ENCODE measurements at places on chromosomes 11 and 22.

GRCh38 chr11:44304091-44305025 lies 5.6 kb downstream of the ALX4 start:
- no peak for DNase-seq

- DNase-seq: no peak
Observed at GRCh38 chr11:35116245-35116644, 22.7 kb upstream of the CD44 start.

GRCh38 chr11:58286249-58286648 lies 18.2 kb upstream of the OR10W1 start:
- no peak for DNase-seq

DNA sequence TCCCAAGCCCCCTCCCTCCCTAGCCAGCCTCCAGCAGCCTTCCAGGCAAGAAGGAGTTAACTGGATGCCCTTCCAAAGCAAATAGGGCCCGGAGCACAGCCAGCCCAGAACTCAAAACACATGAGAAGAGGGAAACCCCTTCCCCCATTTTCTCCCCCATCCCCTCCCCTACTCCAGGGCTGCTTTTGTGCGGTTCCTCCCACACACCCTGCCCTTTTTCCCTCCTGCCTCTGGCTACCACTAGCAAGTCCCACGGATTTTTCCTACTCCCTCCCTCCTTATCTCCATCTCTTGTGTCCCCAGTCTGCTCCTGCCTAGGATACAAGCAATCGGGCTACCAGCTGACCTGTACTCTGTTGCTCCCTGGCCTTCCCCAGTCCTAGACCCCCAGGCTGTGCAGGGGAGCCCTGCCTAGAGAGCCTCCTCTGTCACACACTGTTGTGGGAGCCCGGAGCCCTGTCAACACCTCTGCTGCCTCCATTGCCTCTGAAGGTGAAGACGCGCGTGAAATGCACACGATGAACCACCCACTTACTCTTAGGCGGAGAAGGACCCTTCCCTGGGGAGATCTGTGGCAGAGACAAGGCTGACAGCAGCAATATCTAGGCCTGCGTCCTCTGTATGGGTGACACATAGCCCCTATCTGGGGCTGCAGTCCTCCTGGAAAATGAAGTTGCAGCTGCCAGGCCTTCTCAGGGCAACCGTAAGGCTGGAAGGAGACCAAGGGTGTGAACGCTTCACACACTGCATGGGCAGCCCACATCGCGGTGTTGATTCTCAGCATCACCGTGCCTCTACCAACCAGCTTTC lies 282.8 kb downstream of the MN1 start:
- no peak for DNase-seq

- no peak for DNase-seq
Observed at GRCh38 chr11:133078012-133078411, 454.3 kb downstream of the OPCML start.

DNA sequence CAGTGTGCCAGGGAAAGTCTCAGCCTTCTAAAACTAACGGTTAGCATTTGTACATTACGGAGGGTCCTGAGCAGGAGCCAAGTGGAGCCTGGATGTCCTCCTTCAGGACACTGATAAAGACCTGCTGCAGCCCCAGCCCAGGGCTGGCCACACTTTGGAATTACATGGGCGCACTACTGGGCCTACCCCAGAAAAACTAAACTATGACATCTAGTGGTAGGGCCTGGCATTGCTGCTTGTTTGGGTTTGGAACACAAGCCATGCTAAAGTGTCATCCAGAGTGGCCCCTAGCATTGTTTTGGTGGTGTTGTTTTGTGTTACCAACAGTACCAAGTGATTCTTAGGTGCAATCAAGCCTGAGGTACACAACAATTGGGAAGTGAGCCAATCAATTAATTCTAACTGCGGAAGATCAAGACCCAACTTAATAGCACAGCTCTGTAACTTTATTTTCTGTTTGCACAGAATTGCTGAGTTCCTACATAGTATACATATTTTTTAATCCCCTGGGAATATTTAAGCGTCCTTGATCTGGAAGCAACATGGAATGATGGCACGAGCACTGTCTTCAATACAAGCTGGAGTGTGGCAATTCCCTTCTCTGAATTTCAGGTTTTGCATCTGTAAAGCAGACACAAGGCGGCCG lies 340.7 kb downstream of the LARGE1 start:
- DNase-seq: no peak

- DNase-seq: no peak
Observed at GRCh38 chr22:20815477-20816050, 41.7 kb downstream of the SERPIND1 start.

DNA sequence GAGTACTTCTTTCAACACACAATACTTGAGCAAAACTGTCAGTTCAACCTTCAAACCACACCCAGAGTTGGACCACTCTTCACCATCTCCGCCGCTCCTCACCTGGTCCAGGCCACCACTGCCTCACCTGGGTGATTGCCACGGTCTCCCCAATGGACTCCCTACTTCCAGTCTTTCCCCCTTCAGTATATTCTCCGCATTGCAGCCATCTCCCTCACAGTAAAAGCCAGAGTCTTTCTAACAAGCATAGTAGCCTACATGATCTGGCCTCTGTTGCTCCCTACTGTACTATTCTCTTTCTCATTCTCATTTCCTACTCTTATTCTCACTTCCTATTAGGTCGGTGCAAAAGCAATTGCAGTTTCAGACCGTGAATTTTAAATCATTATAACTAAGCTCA lies 28.5 kb downstream of the AASDHPPT start:
- DNase-seq: no peak

GRCh38 chr11:64723907-64724862 lies 1.2 kb upstream of the NRXN2 start:
- no peak for DNase-seq

- no peak for DNase-seq
Observed at GRCh38 chr22:36153501-36154422, 6.8 kb downstream of the APOL3 start.

DNA sequence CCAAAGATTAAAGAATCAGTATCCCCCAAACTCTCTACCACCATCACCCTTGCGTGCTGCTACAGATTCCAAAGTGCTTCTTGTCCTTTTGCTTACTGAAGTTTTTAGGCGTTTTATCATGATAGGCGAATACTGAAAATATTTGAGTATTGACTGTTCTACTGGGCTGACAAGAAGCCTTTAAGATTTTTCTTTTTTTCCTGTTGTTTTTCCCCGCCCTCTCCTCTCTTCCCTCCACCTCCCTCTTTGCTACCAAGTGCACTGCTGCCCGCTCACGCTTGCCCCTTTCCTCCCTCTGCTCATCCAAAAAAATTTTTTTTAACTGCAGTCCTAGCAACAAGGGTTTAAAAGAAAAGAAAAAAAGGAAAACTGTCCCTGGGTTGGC lies 679 bp downstream of the SPCS2 start:
- DNase-seq: no peak

GRCh38 chr22:35991168-35991567 lies 37.5 kb downstream of the RBFOX2 start:
- no peak for DNase-seq

DNA sequence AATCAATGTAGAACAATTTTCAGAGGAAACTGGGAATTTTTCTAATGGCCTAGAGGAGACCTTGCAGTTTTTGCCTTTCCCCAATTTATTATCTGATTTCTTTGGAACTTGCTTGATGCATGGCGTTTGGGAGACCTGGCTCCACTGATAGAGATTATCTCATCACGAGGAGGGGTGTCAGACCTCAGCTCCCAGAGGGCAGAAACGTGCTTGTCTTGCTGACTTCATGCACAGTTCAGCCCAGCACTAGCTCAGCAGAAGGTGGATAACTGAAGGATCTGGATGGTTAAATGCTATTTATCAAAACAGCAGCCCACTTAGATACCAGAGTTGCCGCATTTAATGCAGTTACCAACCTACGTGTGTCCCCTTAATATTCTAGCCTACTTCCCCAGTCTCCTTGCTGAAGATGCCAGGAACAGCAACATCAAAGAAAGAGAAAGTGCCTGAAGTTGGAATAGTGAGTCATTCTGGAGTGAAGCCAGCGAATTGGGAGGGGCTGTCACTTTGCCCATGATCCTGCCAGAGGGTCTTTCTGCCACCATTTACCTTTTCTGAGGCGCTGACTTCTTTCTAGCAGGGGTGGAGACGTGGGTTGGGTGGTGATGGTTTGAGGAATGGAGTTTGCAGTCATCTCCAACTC lies 133.5 kb upstream of the CADM1 start:
- DNase-seq: no peak

- no peak for DNase-seq
Observed at GRCh38 chr11:60840470-60841430, 1.2 kb upstream of the CCDC86 start.

GRCh38 chr11:96012086-96012824 lies 88.3 kb upstream of the MTMR2 start:
- no peak for DNase-seq

DNA sequence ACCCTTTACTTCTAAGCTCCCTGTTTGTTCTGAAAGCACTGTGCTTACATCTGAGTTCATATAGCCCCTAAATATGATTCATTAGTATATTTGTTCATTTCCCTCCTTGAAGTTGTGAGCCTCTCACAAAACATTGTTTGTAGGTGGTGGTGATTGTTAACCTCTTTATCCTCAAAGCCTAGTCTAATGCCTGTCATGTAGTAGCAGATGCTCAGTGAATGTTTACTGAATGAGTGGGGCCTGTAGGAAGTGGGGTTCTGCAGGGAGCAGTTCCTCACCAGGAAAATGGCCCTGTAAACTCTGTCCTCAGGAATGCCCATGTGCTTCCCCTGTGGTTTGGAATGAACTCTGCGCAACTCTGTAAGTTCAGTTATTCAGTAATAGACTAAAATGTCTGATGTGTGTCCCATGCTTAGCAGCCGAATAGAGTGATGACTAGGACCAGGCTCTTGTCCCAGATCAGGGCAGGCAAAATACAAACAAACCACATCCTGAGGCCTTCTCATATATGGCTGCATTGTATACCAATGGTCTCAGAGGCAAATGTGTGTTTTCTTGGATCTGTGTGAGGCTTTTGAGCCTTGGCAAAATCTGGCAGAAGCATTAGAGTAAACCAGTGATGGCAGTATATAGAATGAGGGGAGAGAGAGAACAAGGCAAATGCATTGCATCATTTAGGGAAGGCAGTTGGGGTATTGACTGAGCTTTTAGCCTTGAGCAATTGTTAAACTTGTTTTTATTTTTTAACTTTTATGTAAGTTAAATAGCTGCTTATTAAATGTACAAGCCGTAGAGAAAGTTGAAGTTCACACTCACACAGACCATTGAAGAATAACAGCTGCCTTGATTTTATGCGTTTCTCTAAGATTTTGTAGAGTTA lies 91.4 kb upstream of the BIRC3 start:
- no peak for DNase-seq

- DNase-seq: no peak
Observed at GRCh38 chr22:47032956-47033647, 270.7 kb downstream of the TBC1D22A start.

- DNase-seq: no peak
Observed at GRCh38 chr11:129275828-129276227, 83.7 kb upstream of the ARHGAP32 start.

DNA sequence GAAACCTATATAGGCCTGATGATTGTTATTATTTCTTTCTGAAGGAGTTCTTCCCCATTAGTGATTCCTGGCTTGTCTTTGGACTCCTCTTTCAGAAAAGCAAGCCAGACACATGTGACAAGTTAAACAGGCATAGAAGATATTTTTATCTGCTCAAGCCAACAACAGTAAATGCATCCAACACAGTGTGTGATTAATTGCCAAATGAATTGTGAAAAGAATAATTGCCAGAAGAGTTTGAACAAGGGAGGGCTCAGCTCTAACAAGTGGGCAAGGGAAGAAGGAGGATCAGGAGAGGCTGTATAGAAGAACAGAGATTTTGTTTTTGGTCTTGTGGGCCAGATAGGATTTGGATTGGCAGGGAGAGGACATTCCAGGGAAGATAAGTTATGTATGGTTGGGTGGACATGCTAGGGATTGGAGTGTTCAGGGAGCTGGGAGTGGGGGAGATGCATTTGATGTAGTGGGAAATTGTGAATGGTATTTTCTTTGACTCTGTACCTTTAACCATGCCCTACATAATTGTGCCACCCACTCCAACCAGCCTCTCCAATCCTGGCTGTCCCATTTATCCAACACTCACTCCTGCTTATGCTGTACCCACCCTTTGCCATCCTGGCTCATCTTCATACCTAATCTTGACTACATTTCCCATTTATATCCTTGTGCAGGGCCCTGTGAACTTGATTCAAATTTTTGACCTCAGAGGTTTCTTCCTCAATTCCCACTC lies 172.8 kb downstream of the RRAS2 start:
- no peak for DNase-seq

DNA sequence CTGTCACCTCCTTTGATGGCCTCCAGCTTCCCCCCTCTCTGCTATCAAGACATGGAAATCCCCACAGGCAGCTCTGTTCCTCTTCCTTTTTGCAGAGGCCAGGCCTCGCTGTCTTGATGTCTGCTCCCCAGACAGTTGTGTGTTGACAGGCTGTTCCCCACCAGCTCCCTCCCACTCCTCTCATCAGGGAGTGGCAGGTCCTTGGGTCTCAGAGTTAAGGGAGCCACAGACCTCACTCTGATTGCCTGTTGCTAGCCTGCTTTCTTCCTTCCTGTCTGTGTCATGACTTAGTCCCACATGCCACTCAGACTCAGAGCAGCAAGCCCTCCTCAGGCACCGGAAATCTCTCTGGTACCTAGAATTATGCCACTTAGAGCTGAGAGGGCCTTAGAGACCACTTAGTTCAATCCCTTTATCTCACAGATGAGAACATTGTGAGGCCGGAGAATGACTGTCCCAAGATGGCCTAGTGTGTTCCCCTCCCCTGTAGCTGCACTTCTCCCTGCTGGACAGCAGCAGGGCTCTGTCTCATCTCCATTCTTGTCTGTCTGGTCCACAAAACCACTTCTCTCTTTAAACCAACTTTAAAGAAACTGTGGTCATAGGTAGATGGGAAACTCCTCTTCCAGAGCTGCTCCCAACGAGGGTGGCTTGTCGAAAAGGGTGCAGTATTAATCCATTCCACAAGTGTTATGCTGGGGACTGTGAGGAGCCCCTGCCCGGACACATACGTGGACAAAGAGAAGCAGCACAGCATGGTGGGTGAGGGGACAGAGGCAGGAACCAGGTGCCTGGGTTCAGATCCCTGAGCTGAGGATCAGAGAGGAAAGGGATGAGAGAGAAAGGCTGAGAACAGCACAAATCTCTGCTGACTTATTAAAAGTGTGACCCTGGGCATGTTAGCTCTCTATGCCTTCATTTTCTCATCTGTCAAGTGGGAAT lies 4.2 kb downstream of the AMPD3 start:
- DNase-seq: no peak

GRCh38 chr22:32649515-32650200 lies 151.8 kb upstream of the TIMP3 start:
- no peak for DNase-seq

DNA sequence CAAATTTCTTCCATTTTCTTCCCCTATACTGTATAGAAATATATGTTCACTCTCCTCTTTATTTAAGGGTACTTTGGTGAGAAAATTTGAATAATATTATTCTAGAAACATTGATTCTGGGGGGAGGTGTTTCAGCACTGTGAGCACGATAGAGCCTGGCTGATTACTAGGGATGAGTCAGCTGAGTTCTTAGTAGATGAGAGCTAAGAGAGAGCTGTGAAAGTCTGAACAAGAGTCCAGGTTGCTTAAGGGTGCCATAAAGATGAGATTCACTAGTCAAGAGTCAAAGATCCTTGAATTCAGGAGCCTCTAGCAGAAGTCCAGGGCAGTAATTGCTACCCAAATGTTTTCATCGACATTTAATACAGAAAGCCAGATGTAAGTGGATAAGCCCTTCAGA lies 756.6 kb upstream of the API5 start:
- no peak for DNase-seq

Data from cortex of kidney (tissue), 1 donor.